Activated CD4-positive, alpha-beta T cell treated with anti-CD3 and anti-CD28 coated beads for 48 hours (primary cell): ENCODE measurements at places on chromosomes 7 and 10.

- DNase-seq = no peak
Observed at GRCh38 chr7:21281193-21281592, 146.7 kb upstream of the SP4 start.

DNA sequence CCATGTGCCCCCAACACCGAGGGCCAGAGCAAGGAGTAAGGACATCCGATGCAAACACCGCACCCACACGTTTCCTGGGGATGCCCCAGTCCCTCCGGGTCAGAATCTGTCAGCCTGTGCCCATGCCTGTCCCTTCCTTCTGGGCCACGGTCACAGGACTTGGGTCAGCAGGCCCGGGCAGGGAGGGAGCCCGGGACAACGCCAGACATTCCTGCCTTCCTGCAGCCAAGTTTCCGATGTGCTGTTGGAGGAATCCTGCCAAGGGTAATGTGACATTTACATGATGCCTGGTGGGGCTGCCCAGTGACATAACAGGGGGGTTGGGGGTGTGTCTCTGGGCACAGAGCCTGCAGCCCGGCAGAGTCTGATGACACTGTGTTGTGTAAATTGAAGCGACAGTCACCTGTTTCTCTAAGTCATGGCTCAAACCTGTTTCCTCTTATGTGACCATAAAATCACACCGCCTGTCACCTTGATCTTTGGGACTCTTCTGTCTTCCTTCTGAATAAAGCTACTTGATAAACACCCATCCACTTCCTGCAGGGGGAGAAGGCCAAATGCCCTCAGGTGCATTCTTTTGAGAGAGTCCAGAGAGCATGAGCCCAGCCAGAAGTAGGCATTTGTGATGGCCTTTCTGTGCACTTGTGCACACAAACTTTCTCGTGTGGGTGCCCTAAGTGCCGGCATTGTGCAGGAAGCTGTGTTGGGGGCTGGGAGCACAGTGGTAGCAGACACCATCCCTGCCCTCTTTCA, 175.3 kb upstream of the RHEB start:
- DNase-seq = no peak

DNA sequence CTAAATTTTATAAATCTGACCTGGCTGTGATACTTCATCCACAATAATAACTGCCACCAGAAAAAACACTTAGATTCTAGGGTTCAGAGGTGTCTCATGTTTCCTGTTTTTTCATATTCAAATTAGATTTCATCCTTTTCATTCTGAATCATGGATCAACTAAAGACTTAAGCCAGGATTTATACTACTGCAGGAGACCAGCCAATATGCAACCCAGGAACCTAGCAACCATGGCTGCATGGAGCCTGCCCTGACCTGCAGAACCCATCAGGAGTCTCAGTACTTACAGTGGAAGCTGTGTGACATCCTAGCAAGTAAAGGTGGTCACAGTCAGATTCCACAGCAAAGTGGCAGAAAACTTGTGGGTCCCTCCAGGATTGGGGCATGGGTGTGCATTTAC, 40.5 kb upstream of the RNF148 start:
- no peak for DNase-seq

GRCh38 chr7:132318352-132319318, 257.6 kb downstream of the PLXNA4 start:
- peak; percentile 83 for DNase-seq

GRCh38 chr7:36396150-36396549, 6.5 kb downstream of the ANLN start:
- DNase-seq = peak; percentile 7

DNA sequence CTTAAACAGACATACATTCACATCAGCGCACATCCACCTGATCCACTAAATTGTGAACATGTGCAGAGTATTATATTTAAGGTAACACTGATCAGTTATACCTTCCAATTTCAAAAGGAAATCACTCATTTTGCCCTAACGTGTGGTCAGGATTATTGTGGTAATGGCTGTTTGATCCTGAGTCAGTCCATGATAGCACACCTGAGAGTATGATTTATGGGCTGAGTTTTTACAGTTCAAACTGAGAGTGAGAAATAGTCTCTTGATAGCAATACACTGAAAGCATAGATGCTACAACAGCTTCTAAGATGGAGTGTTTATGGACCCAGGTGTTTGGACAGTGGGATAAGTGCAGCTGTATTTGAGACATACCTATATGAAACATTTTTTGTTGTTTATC, 96.7 kb downstream of the KIF20B start:
- DNase-seq = no peak

DNA sequence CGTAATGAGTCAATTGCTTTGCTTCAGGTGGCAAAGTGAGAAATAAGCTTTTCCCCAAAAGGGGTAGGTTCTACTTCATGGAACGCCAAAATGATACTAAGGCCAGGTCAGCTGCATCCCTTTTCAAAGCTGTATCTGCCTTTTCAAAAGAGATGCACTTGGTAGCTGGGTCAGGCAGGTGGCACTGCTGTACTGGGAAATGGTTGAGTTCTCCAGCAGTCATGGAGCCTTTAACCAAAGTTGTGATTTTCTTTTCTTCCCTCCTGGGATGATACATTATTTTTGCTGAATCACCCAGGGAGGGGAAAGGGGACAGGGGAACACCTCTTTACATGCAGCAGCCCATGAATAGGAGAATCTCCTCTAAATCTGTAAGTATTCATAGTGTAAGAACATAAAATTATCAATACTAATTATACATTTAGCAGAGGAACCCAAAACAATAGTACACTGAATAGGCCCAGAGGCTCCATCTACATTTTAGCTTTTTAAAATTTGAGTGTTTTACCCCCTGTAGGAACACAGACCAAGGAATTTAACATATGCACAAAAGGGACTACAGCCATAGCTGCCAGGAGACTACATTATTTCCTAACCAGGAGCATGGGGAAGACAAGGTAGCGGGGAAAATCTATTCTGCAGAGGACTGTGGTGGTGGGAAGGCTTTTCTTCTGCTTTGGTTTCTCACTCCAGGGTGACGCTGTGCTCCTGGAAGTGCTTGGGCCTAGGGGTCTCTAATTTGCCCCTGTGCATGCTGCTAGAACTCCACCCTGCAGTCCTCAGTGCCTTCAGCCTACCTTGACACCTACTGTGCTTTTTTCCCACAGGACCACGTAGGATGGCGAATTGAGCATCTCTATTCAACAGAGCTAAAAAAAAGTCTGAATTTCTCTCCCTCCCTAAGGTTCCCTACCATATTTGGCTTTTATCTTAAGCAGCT, 6.4 kb upstream of the GPR22 start:
- DNase-seq = peak; percentile 39

GRCh38 chr10:117427356-117427755, 52.1 kb upstream of the PDZD8 start:
- no peak for DNase-seq

DNA sequence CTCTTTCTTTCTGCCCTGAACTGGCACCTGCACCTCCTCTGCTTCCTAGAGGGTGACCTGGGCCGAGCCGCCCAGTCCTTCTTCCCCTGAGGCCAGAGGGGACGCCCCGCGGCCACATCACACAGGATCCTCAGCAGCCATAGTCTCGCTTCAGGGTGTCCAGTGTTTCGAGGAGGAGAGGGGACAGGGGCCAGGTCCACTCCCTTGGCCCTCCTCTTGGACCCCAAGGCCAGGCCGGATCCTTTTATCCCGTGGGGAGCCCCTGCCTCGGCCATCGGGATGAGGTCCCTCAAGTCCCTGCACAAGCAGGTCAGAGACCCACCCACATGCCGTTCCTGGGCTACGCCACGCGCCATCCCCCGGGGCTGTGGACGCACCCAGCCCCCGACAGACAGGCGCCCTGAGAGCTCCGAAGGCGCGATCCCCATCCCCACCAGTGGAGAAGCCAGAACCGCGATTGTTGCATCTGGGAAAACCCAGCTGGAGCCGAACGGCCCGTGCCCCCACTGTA, 3.6 kb downstream of the BHLHA15 start:
- DNase-seq = no peak

GRCh38 chr7:121493553-121493952, 97.4 kb upstream of the FAM3C start:
- DNase-seq = no peak

DNA sequence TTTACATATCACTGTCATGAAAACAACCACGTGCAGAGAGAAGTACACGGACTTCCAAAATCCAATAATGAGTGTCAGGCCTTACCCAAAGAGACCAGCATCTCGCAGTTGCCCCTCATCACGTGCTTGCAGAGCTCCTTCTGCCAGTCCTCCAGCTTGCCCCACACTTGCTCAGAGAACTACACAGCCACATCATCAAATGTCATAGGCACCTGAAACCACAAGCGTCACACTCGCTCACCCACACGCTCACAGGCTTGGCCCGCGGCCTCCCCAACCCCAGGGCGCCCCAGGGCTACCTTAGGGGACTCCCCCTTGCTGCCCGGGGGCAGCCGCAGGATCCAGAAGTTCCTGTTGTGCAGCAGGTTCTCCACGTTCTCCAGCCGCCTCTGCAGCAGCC, 123.4 kb upstream of the ZNF746 start:
- DNase-seq = peak; percentile 84

- no peak for DNase-seq
Observed at GRCh38 chr10:34195364-34196057, 619.6 kb downstream of the PARD3 start.

DNA sequence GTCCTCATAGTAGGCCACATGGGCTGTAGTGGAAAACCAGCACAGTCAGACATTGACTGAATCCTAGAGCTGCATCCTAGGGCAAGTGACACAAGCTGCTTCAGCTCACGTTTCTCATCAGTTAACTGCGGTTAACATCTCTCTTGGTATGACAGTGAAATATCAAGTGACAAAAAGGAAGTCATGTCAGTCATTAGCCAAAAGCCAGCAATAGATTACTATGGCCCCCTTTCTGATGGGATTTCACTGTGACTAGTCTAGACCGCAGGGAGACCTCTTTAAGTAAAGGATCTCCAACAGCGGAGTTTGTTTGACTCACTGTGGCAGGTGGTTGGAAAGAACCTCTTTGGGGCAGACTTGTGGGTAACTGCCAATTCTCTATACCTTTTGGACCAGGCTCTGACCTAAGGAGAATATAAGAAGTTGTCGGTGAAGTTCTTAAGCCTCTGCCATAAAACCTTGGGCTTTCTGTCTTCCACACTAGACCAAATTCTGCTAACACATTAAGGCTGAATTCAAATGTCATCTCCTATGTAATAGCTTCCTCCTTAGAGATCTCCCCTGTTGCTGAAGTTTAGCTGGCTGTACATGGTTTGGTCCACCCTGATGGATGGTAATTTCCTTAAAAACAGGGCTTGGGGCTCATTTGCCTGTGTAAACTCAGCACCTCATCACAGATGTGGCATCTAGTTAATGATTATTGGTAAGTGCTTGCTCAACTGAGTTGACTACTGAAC, 115.3 kb downstream of the SGMS1 start:
- DNase-seq = peak; percentile 36

DNA sequence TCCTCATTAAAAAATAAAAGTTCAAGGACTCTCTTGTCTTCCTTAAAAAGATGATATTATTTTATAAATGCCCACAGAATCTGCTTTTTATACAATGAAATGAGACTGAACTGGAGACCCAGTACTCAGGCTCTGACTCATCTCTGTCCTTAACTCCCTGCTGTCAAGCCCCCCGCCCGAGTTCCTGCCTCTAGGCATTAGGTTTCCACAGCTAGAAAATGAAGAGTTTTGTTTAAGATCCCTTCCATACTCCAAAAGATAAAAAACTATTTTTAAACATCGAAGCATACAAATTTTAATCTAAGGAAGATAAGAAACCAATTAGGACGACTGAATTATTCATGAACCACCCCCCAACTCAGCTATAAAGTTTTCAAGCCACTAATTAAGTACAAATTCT, 97.7 kb upstream of the FEZF1 start:
- no peak for DNase-seq

DNA sequence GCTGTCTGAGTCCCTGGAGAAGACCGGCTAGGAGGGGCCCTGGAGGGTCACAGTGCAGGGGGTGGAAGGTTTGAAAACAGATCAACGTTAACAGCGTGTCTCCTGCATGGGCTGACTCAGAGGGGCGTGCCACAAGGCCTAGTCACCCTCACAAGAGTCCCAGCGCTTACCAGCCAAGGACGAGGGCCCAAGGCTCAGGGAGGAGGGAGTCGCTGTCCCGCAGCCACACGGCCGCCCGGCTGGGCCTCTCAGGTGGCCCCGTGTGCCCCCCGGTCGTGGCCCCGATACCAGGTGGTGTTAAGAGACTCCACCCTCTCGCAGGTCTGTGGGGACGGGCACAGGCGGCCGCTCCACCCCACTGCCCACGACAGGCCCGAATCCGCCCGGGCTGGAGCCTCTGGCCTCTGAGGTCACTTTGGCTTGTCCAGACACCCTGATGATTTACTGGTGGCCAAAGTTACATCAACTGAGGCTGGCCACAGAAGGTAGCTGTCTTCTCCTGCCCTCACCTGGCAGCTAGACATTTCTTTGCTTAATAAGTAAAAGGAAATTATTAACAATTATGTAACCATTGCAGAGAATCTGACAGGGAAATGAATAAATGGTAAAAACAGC, 34.0 kb downstream of the FAM20C start:
- no peak for DNase-seq

GRCh38 chr10:50501478-50501877, 122.3 kb downstream of the SGMS1 start:
- no peak for DNase-seq

DNA sequence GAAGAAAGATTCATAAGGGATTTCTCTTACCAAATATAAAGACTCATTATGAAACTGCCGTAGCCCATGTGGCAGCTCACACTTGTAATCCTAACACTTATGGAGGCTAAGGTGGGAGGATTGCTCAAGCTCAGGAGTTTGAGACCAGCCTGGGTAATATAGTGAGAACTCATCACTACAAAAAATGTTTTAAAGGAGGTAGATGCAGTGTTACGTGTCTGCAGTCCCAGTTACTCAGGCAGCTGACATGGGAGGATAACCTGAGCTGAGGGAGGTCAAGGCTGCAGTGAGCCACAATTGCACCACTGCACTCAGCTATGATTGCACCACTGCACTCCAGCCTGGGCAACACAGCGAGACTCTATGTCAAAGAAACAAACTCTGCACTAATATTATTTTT, 18.1 kb upstream of the DNA2 start:
- DNase-seq = no peak

DNA sequence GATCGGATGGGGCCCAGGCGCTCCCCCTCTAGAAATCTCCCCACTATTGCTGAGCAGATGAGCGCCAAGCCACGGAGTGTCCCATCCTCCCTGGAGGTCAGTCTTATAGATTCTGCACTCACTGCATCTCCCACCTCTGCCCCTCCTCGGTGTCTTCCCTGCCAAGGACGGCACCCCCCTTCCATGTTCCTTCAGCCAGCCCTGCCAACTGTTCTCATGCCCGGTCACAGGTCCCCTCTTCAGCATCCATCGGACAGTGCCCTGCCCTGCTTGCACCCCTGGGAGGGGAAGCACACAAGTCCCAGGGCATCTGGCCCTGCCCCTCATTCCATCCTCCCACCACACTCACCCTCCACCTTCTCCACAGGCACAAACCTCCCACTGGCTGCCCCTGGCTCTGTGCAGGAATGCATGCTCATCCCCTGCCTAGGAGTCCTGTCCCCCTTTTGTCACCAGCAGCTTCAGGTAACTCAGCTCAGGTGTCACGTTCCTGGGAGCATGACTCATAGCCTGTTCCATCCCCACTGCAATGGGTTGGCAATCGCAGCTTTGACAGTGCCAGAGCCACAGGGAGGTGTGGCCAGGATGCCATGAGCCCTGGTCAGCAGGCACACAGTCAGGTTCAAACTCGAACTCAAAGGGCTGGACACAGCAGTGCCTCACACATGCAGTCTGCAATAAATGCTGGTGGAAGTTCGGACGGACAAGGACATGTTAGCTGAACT, 234.7 kb upstream of the TCERG1L start:
- DNase-seq = no peak

GRCh38 chr10:114810926-114811325, 10.7 kb upstream of the FHIP2A start:
- no peak for DNase-seq
